ENCODE measurements at places on chromosomes 13 and 19.

GRCh38 chr19:8355631-8356402 lies 8.1 kb upstream of the ANGPTL4 start:
- no peak for DNase-seq

GRCh38 chr13:24663586-24663985 lies 16.6 kb upstream of the ATP12A start:
- no peak for DNase-seq

DNA sequence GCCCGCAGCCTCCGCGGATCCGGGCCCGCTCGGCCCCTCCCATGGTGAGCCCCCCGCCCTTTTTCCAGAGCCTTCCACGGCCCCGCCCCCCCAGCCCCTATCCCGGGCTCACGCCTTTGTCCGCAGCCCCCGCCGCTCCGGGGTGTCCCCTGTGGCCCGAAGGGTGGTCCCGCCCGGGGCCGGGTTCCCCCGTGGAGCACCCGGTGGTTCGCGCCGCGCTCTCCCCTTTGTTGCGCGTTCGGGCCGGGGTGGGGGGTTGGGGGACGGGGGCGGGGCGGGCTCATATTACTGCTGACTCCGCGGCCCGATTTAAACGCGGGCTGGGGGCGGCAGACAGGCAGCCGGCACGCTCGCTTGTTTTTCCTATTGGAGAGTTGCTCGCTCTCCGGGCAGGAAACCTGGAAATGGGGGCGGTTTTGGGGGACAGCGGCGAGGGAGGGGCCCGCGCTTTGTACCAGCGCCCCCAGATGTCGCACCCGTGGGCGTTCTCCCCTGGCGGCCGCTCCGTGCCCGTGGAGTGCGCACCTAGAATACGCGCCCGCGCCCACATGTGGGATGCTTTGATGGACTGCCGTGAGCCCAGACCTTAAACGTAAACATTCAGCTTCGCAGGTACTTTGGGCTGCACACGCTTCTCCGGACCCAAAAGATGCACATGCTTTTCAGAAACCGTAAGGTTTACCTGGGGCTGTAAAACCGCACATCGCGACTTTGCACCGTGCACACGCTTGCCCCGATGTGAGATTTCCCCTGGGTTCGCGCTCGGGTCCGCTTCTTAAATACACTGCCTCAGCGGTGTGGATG lies 699 bp downstream of the PTOV1 start:
- DNase-seq = no peak

- DNase-seq = no peak
Observed at GRCh38 chr19:51016798-51017683, 2.5 kb downstream of the KLK10 start.

DNA sequence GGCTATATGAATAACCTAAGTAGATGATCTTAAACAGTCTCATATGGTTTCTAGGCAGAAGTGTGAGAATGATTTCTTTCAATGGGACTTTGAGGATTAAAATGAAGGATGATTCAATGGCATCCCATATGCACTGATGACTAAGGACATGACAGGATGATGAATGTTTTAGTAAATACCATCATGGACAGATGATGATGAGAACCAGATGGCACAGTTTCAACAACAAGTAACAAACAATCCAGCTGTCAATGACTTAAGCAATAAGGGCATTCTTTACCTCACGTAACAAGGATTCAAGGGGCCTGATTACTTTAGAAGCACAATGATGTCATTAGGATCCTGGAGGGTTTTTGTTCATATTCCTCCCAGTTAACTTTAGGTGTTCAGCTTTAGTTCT lies 2678.4 kb downstream of the PCDH9 start:
- no peak for DNase-seq

DNA sequence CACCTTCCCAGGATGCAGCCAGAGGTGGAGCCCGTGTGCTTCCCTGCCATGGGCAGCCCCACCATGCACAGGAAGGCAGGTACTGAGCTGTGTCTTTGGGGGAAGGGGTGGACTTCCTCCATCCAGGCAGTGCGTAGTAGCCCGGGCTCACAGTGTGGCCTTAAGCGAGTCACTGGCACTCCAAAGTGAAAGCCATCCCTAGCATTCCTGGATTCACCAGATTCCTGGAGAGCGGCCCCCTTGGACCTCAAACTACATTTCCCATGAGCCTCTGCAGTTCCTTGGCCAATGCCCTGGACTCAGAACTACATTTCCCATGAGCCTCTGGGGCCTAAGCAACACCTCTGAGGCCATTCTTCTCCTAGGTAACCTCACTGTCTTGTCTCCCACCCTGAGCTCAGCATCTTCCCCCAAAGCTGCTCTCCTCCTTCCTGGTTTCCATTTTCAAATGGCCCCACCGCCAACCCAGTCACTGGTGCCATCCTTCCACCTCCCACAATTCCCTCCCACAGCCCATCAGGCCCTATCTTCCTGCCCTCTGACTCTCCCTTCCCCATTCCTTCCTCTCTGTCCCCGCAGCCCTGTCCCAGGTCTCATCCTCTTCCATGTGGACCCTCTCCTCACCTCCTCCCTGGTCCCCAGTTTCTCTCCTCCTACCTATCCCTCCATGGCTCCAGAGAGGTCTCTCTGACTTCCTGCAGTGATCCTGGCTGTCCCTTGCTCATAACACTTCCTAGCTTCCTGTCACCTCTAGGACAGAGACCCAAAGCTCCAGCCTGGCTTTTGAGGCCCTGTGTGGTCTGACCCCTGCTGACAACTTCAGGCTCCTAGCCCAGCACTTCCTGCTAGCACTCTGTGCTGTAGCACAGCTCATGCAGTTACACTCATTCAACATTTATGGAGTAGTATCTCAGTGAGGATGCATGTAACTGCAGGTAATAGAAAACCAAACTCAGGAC lies at the start of gene C19orf81:
C19orf81 (plus strand) TSS at position 13 of the 959 bp plus-strand sequence; CDS start at position 13, 0 bp downstream.
- peak; percentile 16 for DNase-seq

- DNase-seq = no peak
Observed at GRCh38 chr13:44936246-44936645, 53.0 kb downstream of the NUFIP1 start.

DNA sequence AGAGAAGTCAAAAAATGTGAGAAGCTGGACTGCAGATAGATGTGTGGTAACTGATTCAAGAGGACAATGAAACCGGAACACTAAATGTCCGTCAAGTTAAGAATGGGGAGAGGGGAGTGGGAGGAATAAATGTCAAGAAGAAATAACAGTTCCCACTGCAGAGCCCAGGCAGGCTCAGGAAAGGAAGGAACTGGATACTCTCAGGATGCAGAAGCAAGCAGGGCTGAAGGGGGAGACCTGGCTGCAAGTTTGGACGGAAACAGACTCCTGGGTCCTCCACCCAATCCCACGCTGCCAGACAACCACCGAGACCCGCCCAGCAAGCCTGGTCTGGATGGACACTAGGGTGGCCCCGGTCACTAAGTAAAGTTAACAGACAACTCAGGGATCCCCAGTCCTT lies 18.1 kb downstream of the TUBGCP3 start:
- no peak for DNase-seq

GRCh38 chr19:27792576-27793127 lies 1420.3 kb downstream of the UQCRFS1 start:
- DNase-seq = no peak

DNA sequence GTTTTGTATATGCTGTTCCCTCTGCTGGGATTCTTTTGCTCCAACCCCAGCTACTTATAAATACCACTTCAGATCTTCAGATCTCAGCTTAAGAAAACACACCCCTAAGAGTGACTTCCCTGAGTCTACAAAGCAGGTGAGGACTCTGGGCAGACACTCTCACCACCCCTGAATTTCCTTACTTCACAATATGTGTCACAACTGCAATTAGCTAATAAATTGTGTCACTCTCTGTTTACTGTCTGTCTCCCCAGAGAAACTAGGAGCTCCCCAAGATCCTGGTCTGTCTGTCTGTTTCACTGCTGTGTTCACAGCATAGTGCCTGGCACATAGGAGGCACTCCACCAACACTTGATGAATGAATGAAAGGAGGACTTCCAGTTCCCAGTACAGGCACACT lies 14.4 kb downstream of the CEBPA start:
- DNase-seq = no peak

DNA sequence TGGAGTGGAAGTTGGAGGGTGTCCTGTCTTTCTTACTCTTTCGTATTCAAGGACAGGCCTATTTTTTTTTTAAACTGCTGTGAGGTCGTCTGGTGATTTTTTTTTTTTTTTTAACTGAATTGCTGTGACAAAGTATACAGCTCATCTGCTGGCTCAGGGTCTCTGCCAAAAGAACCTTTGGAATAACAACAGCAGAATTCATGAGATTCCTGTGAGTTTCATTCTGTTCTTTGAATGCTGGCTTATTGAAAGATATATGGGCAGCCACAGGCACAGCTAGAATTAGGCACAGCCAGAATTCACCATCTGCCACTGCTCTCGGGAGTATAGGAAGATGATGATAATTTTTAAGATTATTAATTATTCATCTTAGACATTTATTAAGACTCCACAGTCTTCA lies 21.4 kb upstream of the FRY start:
- DNase-seq = no peak

DNA sequence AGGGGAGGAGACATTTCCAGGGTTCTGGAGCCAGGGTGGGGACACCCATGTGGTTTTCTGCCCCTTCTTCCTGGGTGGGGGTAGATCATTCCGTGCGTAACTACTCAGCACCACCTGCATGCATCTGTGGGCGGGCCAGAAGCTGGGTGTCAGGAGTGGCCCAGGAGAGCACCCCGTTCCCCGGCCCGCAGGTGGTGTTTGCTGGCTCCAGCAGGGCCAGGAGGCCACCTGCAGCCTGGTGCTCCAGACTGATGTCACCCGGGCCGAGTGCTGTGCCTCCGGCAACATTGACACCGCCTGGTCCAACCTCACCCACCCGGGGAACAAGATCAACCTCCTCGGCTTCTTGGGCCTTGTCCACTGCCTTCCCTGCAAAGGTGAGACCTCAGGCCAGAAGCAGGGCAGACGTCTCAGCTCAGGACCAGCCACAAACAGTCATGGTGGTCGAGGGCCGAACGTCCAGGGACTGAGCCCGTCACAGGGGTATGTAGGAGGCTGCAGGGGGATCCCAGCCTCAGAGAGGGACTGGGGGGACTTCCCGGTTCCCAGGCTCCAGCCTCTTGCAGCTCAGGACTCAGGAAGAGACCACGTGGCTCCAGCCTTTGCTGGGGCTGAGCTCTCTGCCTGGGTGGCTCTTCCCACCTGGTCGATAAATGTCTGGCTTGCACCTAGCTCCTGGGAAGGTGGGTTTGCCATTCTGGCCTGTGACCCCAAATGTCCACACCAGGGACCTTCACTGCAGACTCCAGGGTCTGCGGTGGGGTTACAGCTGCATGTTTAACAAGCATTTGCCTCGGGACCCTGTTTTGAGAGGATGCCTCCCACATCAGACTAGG lies 1.6 kb downstream of the FSTL3 start:
- no peak for DNase-seq

DNA sequence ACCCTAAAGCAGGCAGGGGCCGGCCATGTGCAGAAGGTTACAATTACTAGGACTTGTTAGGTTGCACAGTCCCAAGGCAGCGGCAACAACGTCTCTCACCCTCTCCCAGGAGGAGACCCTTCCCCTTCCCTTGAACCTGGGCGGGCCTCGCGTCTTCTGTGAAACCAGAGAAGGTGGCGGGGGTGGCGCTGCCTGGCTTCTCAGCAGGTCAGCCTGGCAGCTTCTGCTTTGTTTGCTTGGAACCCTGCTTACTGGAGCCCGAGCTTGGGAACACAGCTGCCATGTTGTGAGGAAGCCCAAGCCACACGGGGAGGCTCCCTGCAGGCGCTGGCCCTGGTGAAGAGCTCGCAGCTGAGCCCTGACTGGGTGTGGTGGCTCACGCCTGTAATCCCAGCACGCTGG lies 15.5 kb downstream of the MKNK2 start:
- no peak for DNase-seq

GRCh38 chr13:33341861-33342452 lies 56.4 kb upstream of the STARD13 start:
- DNase-seq = no peak

DNA sequence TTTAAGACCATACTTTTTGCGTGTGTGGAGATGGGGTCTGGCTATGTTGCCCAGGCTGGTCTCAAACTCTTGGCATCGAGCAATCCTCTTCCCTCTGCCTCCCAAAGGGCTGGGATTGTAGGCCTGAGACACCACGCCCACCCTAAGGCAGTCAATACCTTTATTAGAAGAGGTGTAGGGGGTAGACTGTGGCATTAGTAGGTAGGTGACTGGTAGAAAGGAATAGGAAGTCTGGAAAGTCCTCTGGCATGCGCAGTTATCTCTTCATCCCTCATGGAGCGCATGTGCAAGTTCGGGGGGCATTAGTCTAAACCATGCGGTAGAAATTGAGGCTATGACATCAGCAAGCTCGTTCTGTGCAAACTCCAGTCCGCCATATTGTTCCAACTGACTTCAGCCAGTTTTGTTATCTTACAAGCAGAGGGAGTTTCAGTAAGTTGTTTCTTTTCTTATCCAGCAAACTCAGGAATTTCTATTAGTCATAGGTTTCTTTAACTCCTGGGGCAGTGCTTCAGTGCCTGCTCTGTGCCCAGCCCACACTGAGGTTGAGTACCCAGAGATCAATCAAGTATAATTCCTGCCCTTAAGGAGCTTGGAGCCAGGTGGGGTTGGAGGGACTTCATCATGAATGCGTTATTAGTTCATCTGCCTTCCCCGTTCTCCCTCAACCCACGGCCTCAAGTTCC lies 7.3 kb upstream of the RANBP3 start:
- no peak for DNase-seq

GRCh38 chr13:41608111-41608838 lies 150.9 kb downstream of the RGCC start:
- no peak for DNase-seq

- peak; percentile 76 for DNase-seq
Observed at GRCh38 chr19:42198676-42199439, 18.6 kb downstream of the DEDD2 start.

DNA sequence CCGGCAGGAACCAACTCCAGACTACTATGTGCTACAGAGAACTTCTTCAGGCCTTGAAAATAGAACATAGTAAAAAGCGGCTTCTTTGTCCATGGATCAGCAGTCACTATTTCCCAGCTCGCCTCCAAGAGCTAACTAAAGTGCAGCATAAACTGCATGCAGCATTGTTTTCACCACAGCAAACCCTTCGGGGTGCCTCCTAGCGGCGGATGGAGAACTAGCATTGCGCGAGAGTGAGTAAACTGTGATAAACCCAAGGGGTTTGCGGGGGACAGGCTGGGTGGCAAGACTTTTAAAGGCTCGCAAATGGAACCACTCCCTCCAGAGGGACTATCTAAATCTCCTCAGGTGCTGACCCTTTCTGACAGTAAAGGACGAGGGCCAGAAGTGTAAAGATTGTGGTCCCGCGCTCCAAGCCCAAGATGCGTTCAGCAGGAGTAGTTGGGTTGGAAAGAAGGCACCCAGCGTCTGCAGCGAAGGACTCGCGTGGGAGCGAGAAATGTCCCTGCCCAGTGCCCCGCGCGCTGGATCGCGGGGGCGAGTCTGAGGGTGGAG lies 21.5 kb upstream of the SGCG start:
- peak; percentile 35 for DNase-seq

Measured in activated CD4-positive, alpha-beta T cell treated with anti-CD3 and anti-CD28 coated beads, Interleukin-2, Interleukin-4, amounts not matched to agents 100 ng/mL and 50 ng/mL, durations not matched to agents 16 hours and 8 hours (primary cell).